ENCODE measurements at places on chromosomes 2 and 18.
A peak's percentile ranks its signal among the peaks of the same experiment; 100 is the strongest.

- no peak for DNase-seq
Measured at GRCh38 chr2:168935810-168936581, 34.9 kb downstream of the G6PC2 start.

GRCh38 chr2:57370882-57371585 is 675.6 kb upstream of the VRK2 start:
- DNase-seq: no peak

- DNase-seq: no peak
Measured at GRCh38 chr2:191642541-191642940, 35.4 kb upstream of the NABP1 start.

DNA sequence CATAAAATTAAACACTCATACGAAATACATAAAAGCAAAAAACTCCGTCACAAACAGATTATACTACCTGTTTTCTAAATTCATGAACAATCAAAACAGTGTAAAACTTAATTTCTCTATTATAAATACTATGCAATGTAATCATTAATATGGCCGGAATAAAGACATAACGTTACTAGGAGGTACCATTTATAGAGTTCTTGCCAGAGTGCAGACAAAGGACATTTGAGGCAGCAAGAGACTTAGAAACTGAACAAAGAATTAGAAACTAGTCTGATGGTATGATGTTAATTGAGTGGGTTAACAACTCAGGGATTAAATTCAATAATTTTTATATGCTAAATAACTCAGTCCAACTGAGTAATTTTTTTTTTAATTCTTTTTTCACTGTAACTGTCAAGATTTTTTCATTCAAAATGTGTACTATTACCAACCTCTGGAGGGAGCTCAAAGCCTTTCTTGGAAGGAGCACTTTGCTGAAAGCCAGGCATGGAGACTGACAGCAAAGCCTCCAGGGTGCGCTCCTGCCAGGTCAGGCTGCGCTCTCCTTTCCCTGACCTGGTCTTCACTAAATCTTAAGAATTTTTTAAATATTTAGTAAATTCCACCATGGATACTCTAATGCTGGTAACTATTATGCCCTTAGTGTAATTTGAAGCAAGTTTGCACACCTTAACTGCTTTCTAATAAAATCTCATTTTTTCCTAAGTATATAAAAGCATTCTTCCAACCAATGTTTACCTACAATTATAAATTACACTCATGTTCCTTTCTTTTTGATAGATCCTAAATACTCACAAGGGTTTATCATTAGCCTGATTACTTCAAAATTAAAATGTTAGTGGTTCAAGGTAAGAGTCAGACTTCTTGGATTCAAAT is 34.1 kb downstream of the WDR35 start:
- DNase-seq: peak; percentile 12

GRCh38 chr2:174611854-174612253 is 14.2 kb upstream of the WIPF1 start:
- no peak for DNase-seq

- no peak for DNase-seq
Measured at GRCh38 chr2:203802342-203803052, 65.1 kb upstream of the CTLA4 start.

Measured in stimulated activated CD4-positive, alpha-beta T cell treated with anti-CD3 and anti-CD28 coated beads, Interleukin-2, amount 100 ng/mL, for 48 hours (primary cell).